ENCODE measurements at places on chromosomes 6 and 20.

- no peak for DNase-seq
Measured at GRCh38 chr20:1779567-1779966, 115.6 kb upstream of the SIRPA start.

GRCh38 chr20:21090111-21090618, 16.0 kb downstream of the LINC00237 start:
- no peak for DNase-seq

- DNase-seq, result no peak
Measured at GRCh38 chr20:14012671-14013070, 17.4 kb downstream of the MACROD2 start.

GRCh38 chr6:160469153-160469552, 121.0 kb downstream of the SLC22A3 start:
- no peak for DNase-seq

DNA sequence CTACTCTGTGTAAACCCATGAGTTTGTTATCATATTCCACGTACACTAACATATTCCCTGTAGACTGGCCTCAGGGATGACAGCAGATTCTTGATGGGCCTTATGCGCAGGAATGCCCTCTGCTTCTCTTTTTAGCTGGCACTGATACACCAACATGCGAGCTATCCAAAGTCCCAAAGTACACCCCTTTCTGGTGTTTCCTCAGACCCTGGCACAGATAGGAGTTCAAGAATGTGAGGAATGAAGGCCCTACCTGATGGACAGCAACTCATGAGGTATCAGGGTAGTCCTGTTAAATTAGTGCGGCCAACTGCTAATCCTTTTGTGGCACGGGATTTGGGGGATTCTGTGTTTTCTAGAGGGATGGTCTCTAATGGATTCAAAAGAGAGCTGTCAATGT, 93.0 kb downstream of the BACH2 start:
- DNase-seq, result no peak

DNA sequence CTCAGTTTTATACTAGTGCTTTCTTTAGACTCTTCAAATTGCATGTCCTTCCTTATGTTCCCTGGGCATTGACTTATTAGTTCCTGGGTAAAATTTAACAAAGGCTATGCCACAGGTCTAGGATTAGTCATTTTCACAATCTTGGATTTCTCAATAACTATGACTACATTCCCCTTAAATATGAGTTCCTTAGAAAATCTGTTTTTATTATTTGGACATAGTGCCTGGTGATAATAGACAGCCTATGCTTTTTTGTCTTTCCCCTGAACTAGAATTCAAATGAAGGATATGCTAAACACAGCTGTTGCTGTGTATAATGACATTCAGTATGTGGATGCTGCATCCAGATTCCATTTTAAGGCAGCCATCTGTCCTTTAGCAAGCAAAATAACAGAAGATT, 1252.8 kb upstream of the GJE1 start:
- no peak for DNase-seq

GRCh38 chr20:46735436-46735835, 26.0 kb downstream of the SLC2A10 start:
- DNase-seq, result no peak

GRCh38 chr6:154304191-154304590, 52.4 kb downstream of the IPCEF1 start:
- no peak for DNase-seq

- DNase-seq, result no peak
Measured at GRCh38 chr6:26158581-26159356, 71.5 kb downstream of the HFE start.

- no peak for DNase-seq
Measured at GRCh38 chr6:13420269-13420668, 67.1 kb downstream of the GFOD1 start.

Data from activated naive CD4-positive, alpha-beta T cell (primary cell).